ENCODE measurements at places on chromosomes 2 and 18. TPM values are rescaled to one million over a fixed set of nuclear protein-coding genes. Genes with fewer than 3 reads are reported as not detected.
A peak's percentile ranks its signal among the peaks of the same experiment; 100 is the strongest.

DOK1 gene
- 4.1 TPM for total RNA-seq

ZNF512 gene
- total RNA-seq = 16.1 TPM

APLF gene
- total RNA-seq = 4.8 TPM

ASXL2 gene
- total RNA-seq = 19.1 TPM

KLHL14 gene
- not detected for total RNA-seq

SLC39A10 gene
- 8.6 TPM for total RNA-seq

AQP12B gene
- not detected for total RNA-seq

SERPINB4 gene
- total RNA-seq = not detected

TRIM43 gene
- not detected for total RNA-seq

CXCR1 gene
- 0.44 TPM for total RNA-seq

DNA sequence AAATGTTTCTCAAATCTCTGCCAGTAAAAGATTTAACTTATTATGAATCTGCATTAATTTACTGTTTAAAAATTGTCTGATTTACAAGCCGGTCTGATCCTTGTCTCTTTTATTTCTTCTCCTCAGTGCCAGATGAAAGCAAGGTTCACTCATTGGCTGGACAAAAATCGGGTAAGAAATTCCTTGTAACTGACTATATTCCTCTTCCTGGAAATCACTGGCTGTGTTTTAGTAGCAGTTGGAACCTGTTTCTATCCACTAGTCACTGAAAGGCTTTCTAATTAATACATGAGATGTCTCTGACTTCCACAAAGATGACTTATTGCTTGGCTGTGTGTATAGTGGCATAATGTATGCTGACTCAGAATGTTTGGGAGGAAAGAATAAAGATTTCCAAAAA is 436.6 kb upstream of the NRP2 start:
- no peaks in the 10 kb centered on the region for H3K36me3 ChIP-seq
- no peaks in the 10 kb centered on the region for H3K4me1 ChIP-seq
- H3K4me3 ChIP-seq = no peak overlapping the region
- H3K27me3 ChIP-seq = no peaks in the 10 kb centered on the region
- peak overlapping the region; percentile 13 for H3K27ac ChIP-seq

DNA sequence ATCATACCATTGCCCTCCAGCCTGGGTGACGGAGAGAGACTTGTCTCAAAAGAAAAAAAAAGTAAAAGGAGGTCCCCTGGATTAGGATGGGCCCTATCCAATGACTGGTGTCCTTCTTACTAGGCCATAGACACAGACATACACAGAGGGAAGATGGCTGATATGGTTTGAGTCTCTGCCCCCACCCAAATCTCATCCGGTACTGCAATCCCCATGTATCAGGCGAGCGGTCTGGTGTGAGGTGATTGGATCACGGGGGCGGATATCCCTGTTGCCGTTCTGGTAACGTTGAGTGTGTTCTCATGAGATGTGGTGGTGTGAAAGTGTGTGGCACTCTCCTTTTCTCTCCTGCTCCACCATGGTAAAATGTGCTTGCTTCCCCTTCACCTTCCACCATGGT is 7.8 kb upstream of the CNDP2 start:
- no peaks in the 10 kb centered on the region for H3K36me3 ChIP-seq
- no peak for DNase-seq
- H3K27ac ChIP-seq = no peak overlapping the region
- H3K27me3 ChIP-seq = no peaks in the 10 kb centered on the region
- H3K4me3 ChIP-seq = no peak overlapping the region
- peaks cover 20% of the 10 kb centered on the region for H3K4me1 ChIP-seq

DNA sequence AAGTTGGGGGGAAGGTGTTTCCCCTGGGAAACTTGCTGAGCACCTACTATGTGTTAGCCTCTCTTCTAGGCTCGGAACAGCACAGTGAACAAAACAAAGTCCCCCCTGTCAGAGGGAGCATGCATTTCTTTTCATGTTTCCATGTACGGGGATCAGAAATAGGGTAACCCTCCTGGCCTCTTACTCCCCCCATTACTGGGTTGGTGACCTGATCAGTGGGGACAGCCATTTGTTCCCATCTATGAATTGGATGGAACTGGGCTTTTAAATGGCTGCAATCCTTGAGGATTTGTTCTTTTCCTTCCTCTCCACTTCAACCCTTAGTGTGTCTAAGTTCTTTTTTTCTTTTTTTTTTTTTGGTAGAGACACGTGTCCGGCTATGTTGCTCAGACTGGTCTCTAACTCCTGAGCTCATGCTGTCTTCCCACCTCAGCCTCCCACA is 13.7 kb downstream of the NCL start:
- no peak overlapping the region for H3K27ac ChIP-seq
- H3K4me1 ChIP-seq = no peaks in the 10 kb centered on the region
- H3K4me3 ChIP-seq = no peak overlapping the region
- H3K27me3 ChIP-seq = no peaks in the 10 kb centered on the region
- H3K36me3 ChIP-seq = peaks cover 28% of the 10 kb centered on the region

GRCh38 chr2:177403838-177404237 is 11.3 kb downstream of the AGPS start:
- no peak for DNase-seq
- no peak overlapping the region for H3K4me3 ChIP-seq
- peaks cover 63% of the 10 kb centered on the region for H3K4me1 ChIP-seq
- no peaks in the 10 kb centered on the region for H3K36me3 ChIP-seq
- no peaks in the 10 kb centered on the region for H3K27me3 ChIP-seq
- H3K27ac ChIP-seq = peak overlapping the region; percentile 4

- DNase-seq = no peak
- H3K36me3 ChIP-seq = no peaks in the 10 kb centered on the region
- no peak overlapping the region for H3K4me3 ChIP-seq
- H3K27me3 ChIP-seq = no peaks in the 10 kb centered on the region
- H3K4me1 ChIP-seq = no peaks in the 10 kb centered on the region
- no peak overlapping the region for H3K27ac ChIP-seq
Measured at GRCh38 chr2:193561054-193561453, 1366.3 kb upstream of the TMEFF2 start.

- H3K4me1 ChIP-seq = peaks cover 8% of the 10 kb centered on the region
- no peak overlapping the region for H3K4me3 ChIP-seq
- DNase-seq = no peak
- peaks cover 29% of the 10 kb centered on the region for H3K27me3 ChIP-seq
- H3K27ac ChIP-seq = no peak overlapping the region
Measured at GRCh38 chr2:48756289-48756688, 765 bp upstream of the LHCGR start.

DNA sequence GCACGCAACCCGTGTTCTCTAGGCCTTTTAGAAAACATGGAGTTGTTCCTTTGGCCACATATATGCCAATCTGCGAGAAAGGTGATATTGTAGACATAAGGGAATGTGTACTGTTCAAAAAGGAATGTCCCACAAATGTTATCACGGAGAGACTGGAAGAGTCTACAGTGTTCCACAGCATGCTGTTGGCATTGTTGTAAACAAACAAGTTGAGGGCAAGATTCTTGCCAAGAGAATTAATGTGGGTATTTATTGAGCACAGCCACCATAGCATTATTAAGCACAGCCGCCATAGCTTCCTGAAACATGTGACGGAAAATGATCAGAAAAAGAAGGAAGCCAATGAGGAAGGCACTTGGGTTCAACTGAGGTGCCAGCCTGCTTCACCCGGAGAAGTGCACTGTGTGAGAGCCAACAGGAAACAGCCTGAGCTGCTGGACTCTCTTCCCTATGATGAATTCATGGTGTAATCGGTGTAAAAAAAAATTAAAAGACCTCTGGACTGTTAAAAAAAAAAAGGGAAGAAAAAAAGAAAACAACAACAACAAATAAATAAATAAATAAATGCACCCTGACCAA is 29.0 kb upstream of the REL start:
- H3K27ac ChIP-seq = no peak overlapping the region
- DNase-seq = no peak
- no peaks in the 10 kb centered on the region for H3K27me3 ChIP-seq

DNA sequence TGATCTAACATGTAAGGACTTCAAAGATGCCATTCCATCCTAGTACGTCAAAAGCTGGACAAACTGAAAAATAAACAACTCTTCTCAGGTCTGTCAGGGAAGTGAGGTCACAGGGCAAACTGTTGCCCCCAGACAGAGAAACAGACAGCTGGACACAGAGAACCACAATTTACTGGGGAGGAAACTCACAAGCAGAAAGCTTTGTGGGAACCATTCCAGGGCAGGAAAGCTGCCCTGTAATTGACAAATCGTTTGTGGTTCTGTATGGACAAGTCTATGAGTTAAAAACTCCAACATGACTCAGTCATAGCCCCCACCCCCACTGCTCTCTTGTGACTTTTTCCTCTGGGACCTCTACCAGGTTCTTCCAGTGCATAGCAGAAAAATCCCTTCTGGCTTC is 28.4 kb downstream of the MCEE start:
- no peak overlapping the region for H3K27ac ChIP-seq
- H3K27me3 ChIP-seq = no peaks in the 10 kb centered on the region
- no peaks in the 10 kb centered on the region for H3K4me1 ChIP-seq
- DNase-seq = no peak
- H3K4me3 ChIP-seq = no peak overlapping the region

DNA sequence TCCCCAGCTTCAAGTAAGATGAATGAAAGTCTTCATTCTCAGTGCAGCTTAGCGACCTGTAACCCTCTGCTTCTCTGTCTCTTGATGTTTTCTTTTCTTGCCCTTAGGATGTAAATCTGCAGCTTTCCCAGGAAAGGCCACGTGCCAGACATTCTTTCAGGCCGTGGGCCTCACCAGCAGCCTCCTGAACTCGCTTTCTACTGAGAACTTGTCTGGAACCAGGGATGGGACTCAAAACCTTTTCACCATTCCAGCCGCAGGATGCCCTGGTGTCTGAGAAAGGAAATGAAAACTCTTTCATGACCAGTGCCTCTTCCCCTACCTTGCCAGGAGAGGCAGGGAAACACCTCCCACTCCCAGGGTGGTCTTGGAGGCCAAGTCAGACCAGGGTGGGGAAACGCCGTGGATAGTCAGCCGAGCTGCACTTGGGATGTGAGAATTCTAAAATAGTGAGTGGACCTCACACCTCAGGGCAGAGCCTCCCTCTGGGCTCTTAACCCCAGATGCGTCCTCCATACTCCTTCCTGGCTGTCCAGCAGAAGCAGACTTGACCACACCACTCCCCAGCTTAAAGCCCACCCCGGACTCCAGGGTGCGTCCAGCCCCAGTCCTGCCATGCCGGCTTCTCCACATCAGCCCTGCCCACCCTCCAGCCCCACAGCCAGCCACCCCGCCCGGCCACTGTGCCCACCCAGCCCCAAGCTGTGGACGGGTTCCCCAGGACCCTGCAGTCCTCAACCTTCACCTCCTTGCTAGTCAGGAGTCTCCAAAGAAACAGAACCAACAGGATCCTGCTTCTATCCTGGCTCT is 115.5 kb downstream of the TWIST2 start:
- no peak overlapping the region for H3K27ac ChIP-seq
- H3K4me1 ChIP-seq = no peaks in the 10 kb centered on the region

- no peak overlapping the region for H3K4me3 ChIP-seq
- H3K27me3 ChIP-seq = no peaks in the 10 kb centered on the region
- H3K27ac ChIP-seq = peak overlapping the region; percentile 86
- peaks cover 64% of the 10 kb centered on the region for H3K4me1 ChIP-seq
- no peak for DNase-seq
Measured at GRCh38 chr2:130388221-130388907, 32.5 kb downstream of the PTPN18 start.

DNA sequence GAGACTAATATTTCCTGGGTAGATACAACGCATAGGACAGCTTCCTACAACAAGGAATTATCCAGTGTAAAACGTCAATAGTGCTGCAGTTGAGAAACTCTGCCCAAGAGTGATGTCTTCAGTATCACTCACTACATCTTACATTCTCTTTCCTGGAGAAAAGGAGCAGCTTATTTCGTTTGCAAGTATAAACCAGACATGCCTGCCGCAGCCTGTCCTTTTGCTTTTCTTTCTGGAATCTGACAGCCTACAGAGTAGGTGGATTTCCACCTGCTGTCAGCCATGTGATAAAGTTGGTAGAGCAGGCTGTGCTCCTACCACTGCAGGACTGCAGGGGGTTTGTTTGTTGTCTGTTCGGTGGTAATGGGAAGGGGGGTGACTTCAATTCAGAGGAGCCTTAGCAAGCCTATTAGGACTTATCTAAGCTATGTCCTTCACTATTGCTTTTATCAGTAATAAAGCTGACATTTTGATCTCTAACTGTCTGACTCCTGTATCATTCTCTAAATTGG is 439.1 kb downstream of the GRB14 start:
- no peak overlapping the region for H3K27ac ChIP-seq
- no peaks in the 10 kb centered on the region for H3K27me3 ChIP-seq
- H3K4me1 ChIP-seq = no peaks in the 10 kb centered on the region
- DNase-seq = no peak
- no peaks in the 10 kb centered on the region for H3K36me3 ChIP-seq

GRCh38 chr2:195671563-195671962 is 14.5 kb downstream of the SLC39A10 start:
- H3K4me1 ChIP-seq = no peaks in the 10 kb centered on the region
- no peak overlapping the region for H3K4me3 ChIP-seq
- H3K27ac ChIP-seq = no peak overlapping the region

DNA sequence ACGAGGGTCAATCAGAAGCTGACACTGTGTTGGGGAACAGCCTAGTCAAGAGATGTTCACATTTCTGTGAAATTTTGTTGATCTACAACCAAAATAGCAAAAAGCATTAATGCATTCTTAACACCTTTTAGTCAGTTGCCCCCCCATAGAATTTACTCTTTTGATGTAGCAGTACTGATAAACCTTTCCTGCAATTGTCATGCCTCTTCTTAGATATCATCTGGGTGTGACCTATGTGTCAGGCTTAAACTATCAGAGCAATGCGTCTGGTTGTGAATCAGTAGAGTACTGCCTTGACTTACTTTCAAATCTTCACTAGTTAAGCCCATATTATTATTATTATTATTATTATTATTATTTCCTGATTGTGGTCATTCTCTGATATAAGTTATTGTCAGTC is 61.9 kb downstream of the GREB1L start:
- no peak for DNase-seq
- H3K27ac ChIP-seq = no peak overlapping the region
- no peaks in the 10 kb centered on the region for H3K27me3 ChIP-seq
- H3K36me3 ChIP-seq = no peaks in the 10 kb centered on the region

- no peak for DNase-seq
- H3K36me3 ChIP-seq = no peaks in the 10 kb centered on the region
- H3K4me1 ChIP-seq = peaks cover 16% of the 10 kb centered on the region
Measured at GRCh38 chr18:27064673-27065072, 120.4 kb downstream of the CHST9 start.

- no peak for DNase-seq
- H3K27me3 ChIP-seq = no peaks in the 10 kb centered on the region
- H3K36me3 ChIP-seq = no peaks in the 10 kb centered on the region
- H3K4me1 ChIP-seq = no peaks in the 10 kb centered on the region
- no peak overlapping the region for H3K4me3 ChIP-seq
Measured at GRCh38 chr2:11995456-11995855, 249.0 kb downstream of the LPIN1 start.

GRCh38 chr2:239002591-239002953 is 154.7 kb downstream of the TWIST2 start:
- H3K4me3 ChIP-seq = no peak overlapping the region
- H3K4me1 ChIP-seq = no peaks in the 10 kb centered on the region
- peak overlapping the region; percentile 48 for H3K27ac ChIP-seq
- peaks cover 59% of the 10 kb centered on the region for H3K27me3 ChIP-seq

GRCh38 chr2:41414486-41415230 is 633.2 kb upstream of the PKDCC start:
- no peak for DNase-seq
- H3K36me3 ChIP-seq = no peaks in the 10 kb centered on the region
- no peaks in the 10 kb centered on the region for H3K27me3 ChIP-seq
- H3K4me3 ChIP-seq = no peak overlapping the region
- H3K27ac ChIP-seq = peak overlapping the region; percentile 41

All from left ventricle myocardium inferior (tissue), 1 donor.